ENCODE measurements at places on chromosomes 16 and 17. TPM values are rescaled to one million over a fixed set of nuclear protein-coding genes. Genes with fewer than 3 reads are reported as not detected.

DNA sequence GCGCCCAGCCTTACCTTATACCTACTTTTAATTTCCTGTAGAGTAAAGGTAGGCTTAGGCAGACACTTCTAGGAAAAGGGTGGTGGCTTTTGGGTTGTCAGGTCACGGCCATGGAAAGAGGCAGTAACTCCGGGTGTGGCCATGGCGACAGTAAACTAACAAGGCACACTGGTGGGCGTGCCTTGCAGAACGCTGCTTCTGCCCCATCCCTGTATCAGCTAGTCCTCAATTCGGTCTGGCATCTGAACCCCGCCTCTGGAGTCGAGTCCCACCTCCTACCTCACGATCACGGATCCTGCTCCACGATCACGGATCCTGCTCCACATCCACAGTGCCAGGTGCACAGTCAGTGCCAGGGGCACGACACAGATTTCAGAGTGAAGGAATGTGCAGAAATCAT is 5.6 kb downstream of the ADCY9 start:
- H3K27ac ChIP-seq, result no peak overlapping the region
- H3K27me3 ChIP-seq, result peaks cover 76% of the 10 kb centered on the region
- DNase-seq, result no peak

DNA sequence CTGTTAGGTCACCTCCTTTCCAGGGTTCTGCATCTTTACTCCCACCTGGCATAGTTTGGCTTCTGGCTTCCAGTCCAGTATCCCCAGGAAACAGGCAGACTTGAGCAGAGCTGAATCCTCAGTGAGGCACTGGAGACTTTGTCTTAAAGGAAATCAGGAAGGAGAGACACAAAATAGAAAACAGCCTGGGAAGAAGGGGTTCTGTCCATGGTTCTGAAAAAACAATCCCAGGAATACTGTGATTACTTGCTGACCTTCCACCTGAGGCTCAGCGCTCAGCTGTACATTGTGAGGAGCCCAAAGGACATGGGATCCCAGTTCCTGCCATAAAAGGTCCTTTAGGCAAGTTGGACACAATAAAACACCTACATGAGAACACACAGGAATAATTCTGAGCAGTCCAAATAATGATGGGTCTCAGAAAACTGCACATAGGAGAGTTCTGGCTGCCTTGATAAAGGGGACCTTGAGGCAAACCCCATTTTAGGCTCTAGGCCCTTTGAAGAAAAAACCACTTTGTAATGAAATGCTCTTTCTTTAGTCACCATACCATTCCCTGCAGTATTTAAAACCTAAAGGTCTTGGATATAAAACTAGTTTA is 81.4 kb upstream of the CRHR1 start:
- no peak for DNase-seq
- peaks cover 21% of the 10 kb centered on the region for H3K27me3 ChIP-seq
- H3K4me3 ChIP-seq, result no peak overlapping the region
- no peak overlapping the region for H3K27ac ChIP-seq
- H3K4me1 ChIP-seq, result no peaks in the 10 kb centered on the region

DNA sequence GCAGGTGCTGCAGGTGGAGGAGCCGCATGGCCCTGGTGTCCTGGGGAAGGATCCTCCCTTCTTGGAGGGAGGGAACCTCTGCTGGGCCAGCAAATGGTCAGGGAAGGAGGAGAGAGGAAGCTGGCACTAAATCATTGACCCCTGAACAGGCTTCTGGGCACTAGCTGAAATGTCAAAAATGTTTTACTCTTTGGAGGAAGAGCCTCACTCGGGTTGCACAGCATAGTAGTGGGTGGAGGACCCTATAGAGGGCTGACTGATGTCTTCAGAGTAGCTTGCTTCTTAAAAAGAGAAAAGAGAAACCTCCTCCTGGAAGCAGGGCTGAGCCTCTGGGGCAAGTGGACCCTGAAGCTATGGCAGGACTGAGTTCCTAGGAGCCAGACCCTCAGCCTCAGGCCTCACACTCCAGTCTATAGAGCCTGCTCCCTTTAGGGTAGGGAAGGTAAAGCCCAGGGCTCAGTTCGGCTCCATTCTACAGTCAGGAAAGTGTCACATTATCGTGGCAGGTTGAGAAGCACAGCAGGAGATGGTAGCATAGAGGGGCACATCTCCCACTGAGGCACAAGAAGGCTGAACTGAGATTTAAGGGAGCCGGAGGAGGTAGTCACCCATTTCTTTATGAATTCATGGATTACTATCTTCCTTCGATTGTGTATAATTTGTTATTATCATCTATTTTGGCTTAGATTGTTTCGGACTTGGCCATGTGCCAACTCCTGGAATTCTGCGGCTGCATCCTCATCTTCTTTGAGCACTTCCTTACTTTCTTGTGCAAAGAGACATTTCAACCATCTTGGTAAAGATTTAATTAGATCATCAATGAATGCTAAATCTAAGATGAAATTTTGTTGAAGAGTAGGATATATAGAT is 7.3 kb upstream of the CUEDC1 start:
- H3K4me3 ChIP-seq, result no peak overlapping the region
- no peaks in the 10 kb centered on the region for H3K36me3 ChIP-seq
- no peak overlapping the region for H3K27ac ChIP-seq
- H3K27me3 ChIP-seq, result peaks cover 45% of the 10 kb centered on the region
- no peaks in the 10 kb centered on the region for H3K4me1 ChIP-seq

DNA sequence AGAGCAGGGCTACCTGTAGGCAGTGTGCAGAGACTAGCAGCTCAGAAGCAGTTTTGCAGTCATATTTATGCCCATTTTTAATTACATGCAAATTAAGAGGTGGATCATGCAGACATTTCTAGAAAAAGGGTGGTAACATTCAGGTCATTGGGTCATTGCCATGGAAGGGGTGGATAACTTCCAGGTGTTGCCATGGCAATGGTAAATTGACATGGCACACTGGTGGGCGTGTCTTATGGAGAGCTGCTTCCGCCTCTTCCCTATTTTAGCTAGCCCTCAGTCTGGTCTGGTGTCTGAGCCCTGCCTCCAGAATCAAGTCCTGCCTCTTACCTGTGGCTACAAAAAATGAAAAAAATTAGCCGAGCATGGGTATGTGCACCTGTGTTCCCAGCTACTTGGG is 2.8 kb upstream of the DNAI2 start:
- H3K36me3 ChIP-seq, result no peaks in the 10 kb centered on the region
- peaks cover 82% of the 10 kb centered on the region for H3K27me3 ChIP-seq
- H3K4me1 ChIP-seq, result peaks cover 2% of the 10 kb centered on the region
- H3K4me3 ChIP-seq, result no peak overlapping the region
- no peak overlapping the region for H3K27ac ChIP-seq

- no peak overlapping the region for H3K4me3 ChIP-seq
- no peak overlapping the region for H3K27ac ChIP-seq
- no peaks in the 10 kb centered on the region for H3K27me3 ChIP-seq
- H3K4me1 ChIP-seq, result no peaks in the 10 kb centered on the region
- no peaks in the 10 kb centered on the region for H3K36me3 ChIP-seq
Measured at GRCh38 chr17:57638284-57638683, 106.8 kb downstream of the CCDC182 start.

DNA sequence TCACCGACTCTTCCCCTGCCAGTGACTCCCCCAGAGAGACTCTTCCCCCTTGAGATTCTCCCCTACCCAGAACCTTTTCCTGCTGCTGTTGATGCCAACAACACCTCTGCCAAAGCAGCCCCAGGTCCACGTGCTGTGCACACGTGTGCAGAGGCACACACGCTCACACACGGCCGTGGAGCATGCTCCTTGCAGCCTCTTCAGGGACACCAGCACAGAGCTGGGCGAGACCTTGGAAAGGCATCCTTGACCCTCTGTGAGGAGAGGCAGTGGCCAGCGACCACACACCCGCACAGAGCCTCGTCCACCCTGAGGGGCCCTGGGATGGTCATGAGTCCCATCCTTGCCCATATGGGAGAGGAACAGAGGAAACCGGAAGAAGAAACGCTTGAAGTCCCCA is 181.9 kb downstream of the RBFOX3 start:
- H3K27ac ChIP-seq, result no peak overlapping the region
- DNase-seq, result no peak
- H3K36me3 ChIP-seq, result no peaks in the 10 kb centered on the region
- H3K4me3 ChIP-seq, result no peak overlapping the region
- peaks cover 18% of the 10 kb centered on the region for H3K27me3 ChIP-seq
- H3K4me1 ChIP-seq, result peaks cover 3% of the 10 kb centered on the region

GRCh38 chr16:29254676-29255495 is 151.6 kb downstream of the NPIPB11 start:
- H3K4me1 ChIP-seq, result no peaks in the 10 kb centered on the region
- peaks cover 2% of the 10 kb centered on the region for H3K27me3 ChIP-seq
- H3K36me3 ChIP-seq, result no peaks in the 10 kb centered on the region
- H3K27ac ChIP-seq, result no peak overlapping the region
- H3K4me3 ChIP-seq, result no peak overlapping the region

TNRC6A gene
- total RNA-seq, result 27.2 TPM

DNA sequence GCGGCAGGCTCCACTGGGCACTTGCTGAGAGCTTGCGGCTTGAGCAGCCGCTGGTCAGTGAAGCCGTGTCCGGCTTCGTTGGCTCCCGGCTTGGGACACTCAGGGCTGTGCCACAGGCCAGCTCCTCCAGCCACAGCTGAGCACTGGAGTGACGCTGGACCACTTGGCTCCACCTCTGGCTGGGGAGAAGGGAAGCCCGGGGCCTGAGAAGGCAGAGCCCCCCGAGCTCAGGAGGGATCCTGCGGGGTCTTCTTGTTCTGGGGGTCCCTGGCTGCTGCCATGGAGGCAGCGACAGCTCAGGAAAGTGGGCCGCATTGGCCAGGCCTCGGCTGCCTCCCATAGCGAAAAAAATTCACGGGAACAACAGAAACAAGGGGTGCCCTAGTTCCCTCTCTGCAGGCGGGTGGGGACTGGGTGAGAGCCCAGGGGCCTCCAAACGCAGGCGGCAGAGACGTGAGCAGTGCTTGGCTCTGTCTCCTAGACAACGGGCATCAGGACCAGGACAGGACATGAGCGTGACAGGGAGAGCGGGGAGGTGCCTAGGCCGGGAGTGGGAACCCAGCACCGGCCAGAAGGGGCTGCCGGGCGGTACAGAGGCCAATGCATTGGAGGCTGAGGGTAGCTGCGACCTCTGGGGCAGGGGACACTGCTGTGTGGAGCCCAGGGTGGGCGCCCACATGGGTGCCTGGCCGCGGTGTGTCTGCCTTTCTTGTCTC is 37.7 kb downstream of the SLC7A5 start:
- DNase-seq, result no peak
- no peaks in the 10 kb centered on the region for H3K27me3 ChIP-seq
- peaks cover 68% of the 10 kb centered on the region for H3K4me1 ChIP-seq
- no peak overlapping the region for H3K27ac ChIP-seq
- no peak overlapping the region for H3K4me3 ChIP-seq

GRCh38 chr17:68461589-68461988 is 4.3 kb upstream of the WIPI1 start:
- no peaks in the 10 kb centered on the region for H3K36me3 ChIP-seq
- H3K4me1 ChIP-seq, result peaks cover 39% of the 10 kb centered on the region
- H3K27me3 ChIP-seq, result no peaks in the 10 kb centered on the region
- peak overlapping the region; percentile 31 for H3K27ac ChIP-seq

GRCh38 chr17:39239640-39240314 is 14.0 kb upstream of the STAC2 start:
- H3K4me1 ChIP-seq, result peaks cover 19% of the 10 kb centered on the region
- no peak overlapping the region for H3K27ac ChIP-seq
- DNase-seq, result peak; percentile 76

DNA sequence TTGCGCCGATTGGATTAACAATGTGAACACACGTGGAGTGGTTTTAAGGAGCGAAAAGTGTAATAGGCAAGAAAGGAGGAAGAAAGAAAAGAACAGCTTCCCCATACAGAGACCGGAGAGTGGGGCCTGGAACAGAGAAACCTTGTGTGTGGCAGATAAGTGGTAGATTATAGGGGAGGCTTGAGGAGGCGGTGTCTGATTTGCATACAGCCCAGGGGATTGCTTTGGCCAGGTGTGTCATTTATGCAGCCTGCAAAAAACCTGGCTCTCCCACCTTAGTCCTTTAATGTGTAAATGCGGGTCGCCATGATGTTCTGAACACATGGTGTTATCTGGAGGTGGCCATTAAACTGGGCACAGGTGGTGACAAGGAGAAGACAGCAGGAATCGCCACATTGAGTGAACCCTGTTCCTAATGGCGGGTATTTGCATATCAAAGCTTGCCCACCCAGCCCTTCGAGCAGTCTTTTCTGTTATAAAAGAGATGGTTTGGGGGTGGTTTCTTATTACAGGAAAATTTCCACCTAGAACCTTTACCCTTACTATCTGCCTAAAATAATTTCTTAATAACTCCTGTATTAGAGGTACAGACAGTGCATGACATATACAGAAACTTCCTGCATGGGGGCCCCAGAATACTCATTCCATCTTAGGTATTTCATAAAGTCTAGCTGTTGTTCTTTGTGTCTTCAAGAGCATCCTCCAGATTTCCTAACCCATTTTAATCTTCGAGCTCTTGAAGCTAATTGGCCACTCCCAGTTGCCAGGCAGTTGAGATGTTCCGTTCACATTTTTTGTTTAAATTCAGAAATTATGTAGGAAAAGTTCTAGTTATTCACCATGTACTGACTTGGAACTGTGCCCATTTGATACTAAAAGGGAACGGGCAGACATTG is 292.5 kb downstream of the RBFOX1 start:
- H3K27ac ChIP-seq, result no peak overlapping the region
- no peaks in the 10 kb centered on the region for H3K4me1 ChIP-seq
- no peak for DNase-seq
- peaks cover 5% of the 10 kb centered on the region for H3K27me3 ChIP-seq

PARD6A gene
- total RNA-seq, result 2.0 TPM

- H3K27ac ChIP-seq, result no peak overlapping the region
- no peak overlapping the region for H3K4me3 ChIP-seq
- peaks cover 29% of the 10 kb centered on the region for H3K36me3 ChIP-seq
- no peaks in the 10 kb centered on the region for H3K27me3 ChIP-seq
- DNase-seq, result no peak
Measured at GRCh38 chr16:74871608-74872007, 97.0 kb upstream of the FA2H start.

DNA sequence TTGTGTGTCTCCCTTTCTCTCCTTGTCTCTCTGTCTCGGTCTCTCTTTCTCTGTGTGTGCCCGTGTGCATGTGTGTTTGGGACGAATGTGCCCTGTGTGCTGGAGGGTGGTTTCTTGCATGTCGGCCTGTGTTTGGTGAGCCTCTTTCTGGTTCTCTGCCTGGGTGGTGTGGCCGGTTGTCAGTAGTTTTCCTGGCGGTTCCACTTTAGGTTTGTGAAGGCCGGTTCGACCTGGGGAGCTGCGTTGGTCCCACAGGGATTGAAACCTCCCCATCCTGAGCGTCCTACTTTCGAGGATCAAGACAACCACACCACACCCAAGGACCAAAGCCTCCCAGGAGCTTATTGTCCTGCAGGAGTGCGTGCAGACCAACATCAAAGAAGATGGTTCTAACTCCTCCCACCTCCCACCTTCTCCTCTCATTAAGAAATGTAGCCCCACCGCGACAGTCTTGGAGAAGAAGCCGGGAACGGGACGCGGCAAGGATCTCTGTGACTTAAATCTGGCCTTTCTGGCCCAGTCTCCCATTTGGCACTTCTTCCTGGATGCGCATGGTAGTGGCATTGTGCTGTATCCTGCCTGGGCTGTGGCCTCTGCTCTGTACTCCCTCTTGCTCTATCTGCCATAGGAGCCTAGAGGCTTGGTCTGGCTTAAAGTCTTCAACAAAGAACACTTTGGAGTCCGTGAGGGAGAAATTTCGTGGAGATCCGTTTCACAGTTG is 1685.0 kb downstream of the TP53TG3F start:
- H3K4me1 ChIP-seq, result no peaks in the 10 kb centered on the region
- H3K27ac ChIP-seq, result no peak overlapping the region
- H3K27me3 ChIP-seq, result no peaks in the 10 kb centered on the region
- no peaks in the 10 kb centered on the region for H3K36me3 ChIP-seq
- no peak overlapping the region for H3K4me3 ChIP-seq

NPIPB9 gene
- total RNA-seq, result 1.4 TPM

SPIRE2 gene
- total RNA-seq, result 8.9 TPM

GRCh38 chr17:83110735-83111134 is 31.3 kb downstream of the METRNL start:
- H3K27me3 ChIP-seq, result peaks cover 85% of the 10 kb centered on the region
- H3K4me3 ChIP-seq, result no peak overlapping the region
- no peaks in the 10 kb centered on the region for H3K36me3 ChIP-seq
- H3K4me1 ChIP-seq, result peaks cover 8% of the 10 kb centered on the region
